Stimulated activated CD8-positive, alpha-beta memory T cell treated with anti-CD3 and anti-CD28 coated beads, Interleukin-15, amount 100 ng/mL, for 4 hours (primary cell): ENCODE measurements at places on chromosomes 2 and 18.

DNA sequence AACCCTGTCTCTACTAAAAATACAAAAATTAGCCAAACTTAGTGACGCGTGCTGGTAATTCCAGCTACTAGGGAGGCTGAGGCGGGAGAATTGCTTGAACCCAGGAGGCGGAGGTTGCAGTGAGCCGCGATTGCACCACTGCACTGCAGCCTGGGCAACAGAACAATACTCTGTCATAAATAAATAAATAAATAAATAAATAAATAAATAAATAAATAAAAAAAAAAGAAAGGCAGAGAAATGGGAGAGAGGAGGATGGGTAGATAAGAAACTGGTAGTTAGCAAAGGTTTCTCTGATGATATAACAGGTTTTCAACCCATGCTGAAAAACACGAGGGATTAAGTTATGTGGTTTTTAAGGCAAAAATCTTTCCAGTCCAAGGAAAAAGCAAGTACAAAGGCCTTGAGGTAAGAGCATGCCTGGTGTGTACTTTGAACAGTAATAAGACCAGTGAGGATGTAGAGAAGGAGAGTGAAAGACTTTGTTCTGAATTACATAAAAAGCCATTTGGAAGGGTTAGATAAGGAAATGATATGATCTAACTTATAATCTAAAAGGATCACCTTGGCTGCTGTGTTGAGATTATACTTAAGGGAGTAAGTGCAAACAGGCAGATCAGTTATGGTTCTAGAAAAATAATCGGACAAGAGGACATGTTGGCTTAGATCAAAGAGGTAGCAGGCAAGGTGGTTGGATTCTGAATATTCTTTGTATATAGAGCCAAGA is 159.3 kb downstream of the PTH2R start:
- no peak for DNase-seq

DNA sequence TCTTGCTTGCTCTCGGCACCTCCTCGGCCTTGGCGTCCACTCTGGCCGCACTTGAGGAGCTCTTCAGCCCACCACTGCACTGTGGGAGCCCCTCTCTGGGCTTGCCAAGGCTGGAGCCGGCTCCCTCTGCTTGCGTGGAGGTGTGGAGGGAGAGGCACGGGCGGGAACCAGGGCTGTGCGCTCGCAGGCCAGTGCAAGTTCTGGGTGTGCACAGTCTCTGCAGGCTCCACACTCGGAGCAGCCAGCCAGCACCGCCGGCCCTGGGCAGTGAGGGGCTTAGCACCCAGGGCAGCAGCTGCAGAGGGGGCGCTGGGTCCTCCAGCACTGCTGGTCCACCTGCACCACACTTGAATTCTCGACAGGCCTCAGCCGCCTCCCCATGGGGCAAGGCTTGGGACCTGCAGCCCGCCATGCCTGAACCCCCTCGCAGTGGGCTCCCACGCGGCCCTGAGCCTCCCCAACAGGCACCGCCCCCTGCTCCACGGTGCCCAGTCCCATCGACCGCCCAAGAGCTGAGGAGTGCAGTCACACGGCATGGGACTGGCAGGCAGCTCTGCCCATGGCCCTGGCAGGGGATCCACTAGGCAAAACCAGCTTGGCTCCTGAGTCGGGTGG is 411.2 kb upstream of the CHAC2 start:
- no peak for DNase-seq

- DNase-seq = no peak
Observed at GRCh38 chr2:240453461-240454105, 18.1 kb downstream of the GPC1 start.

DNA sequence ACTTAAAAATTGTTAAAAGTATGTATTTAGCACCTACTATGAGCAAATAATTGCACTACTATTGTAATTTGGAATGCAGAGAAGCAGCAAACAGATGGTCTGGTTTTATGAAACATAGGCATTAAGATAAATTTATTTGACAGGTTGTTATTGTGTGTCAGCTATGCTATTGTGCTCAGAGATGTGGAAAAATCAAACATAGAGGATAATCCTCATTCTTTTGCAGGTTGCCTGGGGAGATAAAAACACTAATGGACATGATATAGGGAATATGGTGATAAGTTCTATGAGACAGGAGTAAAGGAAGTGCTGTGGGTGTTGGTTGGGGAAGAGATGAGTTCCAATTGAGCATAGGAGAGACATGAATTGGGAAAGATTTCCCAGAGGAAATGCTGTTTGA is 71.3 kb downstream of the PPP1R1C start:
- no peak for DNase-seq

DNA sequence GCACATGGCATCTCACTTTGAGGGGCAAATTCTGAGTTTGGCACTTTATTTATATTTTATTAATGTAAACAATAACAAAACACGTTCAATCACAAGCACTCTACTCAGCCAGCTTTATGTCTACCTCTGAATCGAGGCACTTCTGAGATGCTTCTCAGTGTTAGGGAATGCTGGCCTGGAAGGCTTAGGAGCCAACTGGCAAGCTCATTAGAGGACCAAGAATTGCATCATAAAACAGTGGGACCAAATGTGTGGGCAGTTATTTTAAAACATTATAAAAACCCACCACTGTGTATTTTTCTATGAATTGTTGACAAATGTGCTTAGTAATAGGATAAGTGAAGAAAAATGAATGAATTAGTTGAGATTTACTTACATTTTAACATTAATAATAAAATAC is 46.8 kb upstream of the SMIM21 start:
- DNase-seq = no peak

- no peak for DNase-seq
Observed at GRCh38 chr2:190972213-190972612, 41.8 kb downstream of the STAT1 start.

DNA sequence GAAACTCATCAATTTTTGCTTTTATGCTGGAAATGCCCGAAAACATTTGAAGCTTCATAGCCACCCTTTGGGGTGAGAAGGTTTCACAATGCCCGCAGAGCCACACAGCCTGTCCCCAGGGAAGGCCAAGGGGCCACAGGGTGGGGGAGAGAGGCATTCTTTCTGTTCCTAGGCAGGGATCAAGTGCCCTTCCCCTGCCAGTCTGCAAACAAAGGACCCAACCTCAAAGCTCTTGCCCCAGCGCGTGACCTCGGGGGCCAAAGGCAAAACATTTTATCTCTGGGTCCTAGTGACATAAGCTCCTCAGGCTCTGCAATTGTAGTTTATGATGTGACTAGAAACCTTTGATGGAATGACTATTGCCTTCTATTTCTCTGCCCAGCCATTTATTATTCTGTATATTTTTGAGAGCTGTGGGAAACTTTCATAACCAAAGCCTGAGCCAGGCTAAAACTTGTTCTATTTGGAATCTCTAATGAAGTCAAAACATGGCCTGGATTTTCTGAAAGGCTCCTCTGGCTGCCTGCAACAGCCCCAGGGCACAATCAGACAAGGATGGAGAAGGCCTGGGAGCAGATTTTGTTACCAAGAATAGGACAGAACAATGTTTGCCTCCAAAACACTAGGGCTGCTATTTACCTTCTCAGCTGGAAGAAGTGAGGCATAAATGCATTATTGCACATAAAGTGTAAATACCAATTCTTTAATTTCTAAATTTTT is 137.2 kb upstream of the KCTD1 start:
- no peak for DNase-seq

GRCh38 chr2:121151311-121152109 is 133.5 kb downstream of the TFCP2L1 start:
- no peak for DNase-seq

- DNase-seq = no peak
Observed at GRCh38 chr2:96225016-96225533, 16.4 kb upstream of the STARD7 start.

DNA sequence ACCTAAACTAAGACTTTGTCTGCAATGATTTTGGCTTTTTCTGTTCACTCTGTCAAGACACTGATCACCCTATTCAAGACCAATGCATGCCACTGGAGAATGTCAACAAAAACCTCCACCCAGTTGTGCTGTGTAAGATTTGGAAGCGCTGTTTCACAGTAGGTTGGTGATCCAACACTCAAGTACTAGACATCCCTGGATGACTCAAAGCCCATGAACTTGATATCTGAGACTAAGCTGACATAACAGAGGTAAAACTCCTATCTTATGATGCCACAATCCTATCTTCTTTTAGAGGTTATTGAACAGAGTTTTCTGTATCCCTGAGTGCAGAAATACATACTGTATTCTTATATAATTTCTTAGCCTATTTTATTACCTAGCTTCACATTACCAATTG is 251.3 kb upstream of the ETAA1 start:
- no peak for DNase-seq

- DNase-seq = no peak
Observed at GRCh38 chr2:165920748-165921147, 32.8 kb downstream of the TTC21B start.

DNA sequence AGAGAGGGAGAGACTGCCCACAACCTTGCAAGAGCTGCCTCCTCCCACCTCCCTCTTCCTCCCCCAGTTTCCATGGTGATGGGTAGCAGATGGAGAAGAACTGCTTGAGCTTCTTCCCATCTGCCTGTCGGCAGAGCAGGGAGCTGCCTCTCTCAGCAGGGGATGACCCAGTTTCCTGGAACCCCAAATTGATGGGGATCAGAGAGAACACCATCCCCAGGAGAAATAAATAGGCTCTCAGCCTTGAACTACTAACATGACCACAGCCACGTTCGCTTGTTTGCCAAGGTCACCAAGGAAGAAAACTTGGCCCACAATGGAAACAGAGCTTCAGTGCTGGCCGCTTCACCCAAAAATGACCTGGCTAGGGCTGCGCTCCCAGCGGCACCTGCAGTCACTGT is 82.2 kb downstream of the ADD2 start:
- DNase-seq = no peak

- no peak for DNase-seq
Observed at GRCh38 chr2:168690381-168690885, 112.0 kb upstream of the NOSTRIN start.

DNA sequence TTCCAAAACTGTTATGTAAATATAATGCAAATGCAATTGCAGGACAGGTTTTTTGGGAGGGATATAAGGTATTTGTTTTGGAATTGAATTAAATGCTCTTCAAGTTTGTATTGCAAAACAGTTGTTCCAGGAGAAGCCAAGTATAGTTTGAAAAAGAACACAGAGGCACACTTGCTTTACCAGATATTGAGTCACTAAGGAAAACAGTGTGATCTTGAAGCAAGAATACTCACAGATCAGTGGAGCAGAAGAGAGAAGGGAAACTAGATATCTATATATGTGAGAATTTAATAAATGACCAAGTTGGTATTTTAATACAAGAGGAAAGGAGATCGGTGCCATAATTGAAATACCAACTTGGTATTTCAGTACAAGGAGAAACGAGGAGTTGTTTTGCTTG is 178.9 kb downstream of the CAPN13 start:
- no peak for DNase-seq

DNA sequence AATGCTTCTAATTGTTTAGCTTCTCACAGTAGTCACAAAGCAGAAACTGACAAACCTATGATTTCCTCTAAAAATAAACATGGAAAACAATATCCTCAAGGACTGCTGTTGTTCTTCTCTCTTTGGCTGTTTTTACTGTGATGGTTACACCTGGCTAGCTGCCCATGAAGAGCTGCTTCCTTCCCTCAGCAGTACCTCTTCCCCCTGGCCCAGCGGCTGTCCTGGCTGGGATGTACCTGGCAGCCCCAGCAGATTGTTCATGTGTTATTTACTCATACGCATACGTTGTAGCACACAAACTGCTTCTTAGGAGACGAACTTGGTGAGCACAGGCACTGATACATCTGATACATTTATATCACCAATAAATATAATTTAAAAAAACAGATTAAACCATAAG is 27.4 kb downstream of the NEMP2 start:
- no peak for DNase-seq

GRCh38 chr2:142130111-142131009 is 456 bp downstream of the LRP1B start:
- no peak for DNase-seq

GRCh38 chr2:32450851-32451250 is 94.0 kb downstream of the BIRC6 start:
- no peak for DNase-seq

GRCh38 chr18:59743566-59743965 is 46.3 kb upstream of the CCBE1 start:
- DNase-seq = no peak

DNA sequence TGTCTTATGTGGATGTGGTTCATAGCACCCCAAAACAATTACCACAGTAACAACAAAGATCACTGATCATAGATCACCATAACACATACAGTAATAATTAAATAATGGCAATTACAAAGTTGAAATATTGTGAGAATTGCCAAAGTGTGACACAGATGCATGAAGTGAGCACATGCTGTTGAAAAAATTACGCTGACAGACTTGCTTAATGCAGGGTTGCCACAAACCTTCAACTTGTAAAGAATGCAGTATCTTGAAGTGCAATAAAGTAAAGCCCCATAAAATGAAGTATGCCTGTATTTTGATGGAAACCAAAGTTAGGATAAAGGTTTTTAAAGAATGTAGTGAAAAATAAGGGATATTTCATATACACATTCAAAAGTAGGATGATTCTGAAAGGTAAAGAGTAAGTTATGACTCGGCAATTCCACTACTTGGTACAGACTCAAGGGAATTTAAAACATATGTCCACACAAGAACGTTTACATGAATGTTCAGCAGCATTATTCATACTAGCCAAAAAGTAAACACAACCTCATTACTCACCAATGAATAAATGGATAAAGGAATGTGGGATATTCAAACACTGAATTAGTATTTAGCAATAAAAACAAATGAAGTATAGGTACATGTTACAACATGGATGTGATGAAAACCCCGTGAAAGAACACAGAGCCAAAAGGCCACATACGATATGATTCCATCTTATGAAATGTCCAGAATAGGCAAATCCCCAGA is 61.6 kb downstream of the SCN9A start:
- DNase-seq = no peak

DNA sequence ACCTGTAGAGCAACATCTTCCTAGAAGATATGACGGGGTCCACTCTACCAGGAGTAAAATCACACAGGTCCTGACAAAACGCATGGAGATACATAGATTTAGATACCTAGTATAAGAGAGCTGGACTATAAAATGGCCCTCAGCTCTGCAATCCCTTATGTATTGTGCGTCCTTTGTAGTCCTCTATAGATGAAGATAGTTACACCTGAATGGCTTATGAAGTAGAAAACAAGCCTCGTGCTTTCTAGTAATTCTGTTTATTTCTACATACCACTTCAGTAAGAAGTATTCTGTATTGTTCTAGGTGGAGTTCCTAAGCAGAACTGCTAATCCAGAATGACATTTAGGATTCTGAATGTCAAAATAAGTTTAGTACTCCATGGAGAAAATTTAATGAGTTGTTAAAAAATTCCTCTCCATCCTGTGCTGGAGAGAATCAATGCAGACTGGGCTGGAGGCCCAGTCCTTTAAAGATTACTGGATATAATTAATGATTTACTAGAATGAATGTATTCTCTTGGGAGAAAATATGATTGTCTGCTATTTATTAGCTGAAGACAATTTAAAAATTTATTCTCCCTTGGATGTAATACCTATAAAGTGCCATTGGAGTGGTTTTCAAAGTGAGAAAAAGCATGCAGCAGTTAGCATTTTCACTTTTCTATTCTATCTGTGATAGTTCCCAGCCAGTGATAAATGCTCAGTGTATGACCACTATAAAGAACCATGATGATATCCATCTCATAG is 147.3 kb upstream of the UNC80 start:
- DNase-seq = no peak
